ENCODE measurements at places on chromosomes 4 and X.

DNA sequence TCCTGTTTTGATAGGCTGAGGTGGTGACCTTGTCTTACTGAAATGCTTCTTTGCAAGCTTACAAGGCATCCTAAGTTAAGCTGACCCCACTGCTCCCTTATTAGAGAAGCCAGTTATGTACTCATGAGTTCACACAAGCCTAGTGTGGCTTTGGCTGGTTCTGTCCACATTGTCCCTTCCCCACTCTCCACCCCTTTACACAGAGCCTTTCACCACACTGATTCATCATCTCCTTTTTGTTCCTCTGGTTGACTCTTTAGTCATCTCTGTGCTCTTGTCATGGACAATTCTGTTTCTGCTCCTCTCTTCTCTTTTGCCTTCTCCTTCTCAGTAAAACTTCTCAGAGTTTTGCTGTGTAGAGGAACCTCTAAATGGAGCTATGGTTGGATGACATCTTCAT is 4.9 kb downstream of the CHRNA9 start:
- DNase-seq = no peak

GRCh38 chrX:153593811-153594500 is 5.0 kb downstream of the CCNQ start:
- no peak for DNase-seq

DNA sequence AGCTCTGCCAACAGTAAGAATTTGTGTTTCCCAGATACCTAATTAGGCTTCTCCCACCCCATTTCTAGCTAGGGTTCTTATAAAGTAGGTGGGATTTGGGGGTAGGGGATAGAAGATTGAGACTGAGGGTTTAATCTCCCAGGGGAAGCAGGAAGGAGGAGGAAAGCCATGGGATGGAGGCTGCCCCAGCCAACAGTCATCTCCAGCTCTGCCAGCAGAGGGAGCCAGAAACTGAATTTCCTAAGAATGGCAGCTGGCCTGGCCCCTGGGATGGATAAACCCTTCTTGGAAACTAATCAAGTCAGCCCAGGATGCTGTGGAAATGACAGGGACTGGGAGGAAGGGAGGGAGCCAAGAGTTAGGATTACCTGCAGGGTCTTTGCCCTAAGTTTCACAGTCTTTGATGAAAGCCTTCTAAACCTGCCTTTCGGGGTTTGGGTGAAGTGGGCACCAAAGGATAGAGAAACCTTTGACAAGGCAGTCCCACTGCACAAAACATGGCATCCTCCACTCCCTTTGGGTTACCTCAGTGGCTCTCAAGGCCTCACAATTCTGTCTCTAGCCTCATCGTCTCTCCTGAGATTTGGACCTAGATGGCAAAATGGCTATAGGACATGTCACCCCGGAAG is 6.7 kb upstream of the ERCC6L start:
- peak; percentile 10 for DNase-seq

DNA sequence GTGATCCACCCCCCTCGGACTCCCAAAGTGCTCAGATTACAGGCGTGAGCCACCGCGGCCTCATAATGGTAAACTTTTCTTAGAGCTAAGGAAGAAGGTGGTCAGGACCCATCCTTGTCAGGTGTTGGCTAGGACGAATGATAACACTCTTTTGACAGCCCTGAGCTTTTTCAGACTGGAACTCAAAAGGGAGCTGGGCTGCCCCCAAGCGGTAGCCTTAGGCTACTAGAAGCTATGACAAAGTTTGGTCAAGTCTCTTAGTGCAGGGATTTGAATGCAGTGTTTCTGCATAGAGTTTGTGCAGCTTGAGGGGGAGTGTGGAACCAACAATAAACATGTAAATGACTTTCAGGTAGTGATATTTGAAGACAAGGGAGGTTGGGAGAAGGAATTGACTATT is 11.8 kb upstream of the HSD17B10 start:
- no peak for DNase-seq

DNA sequence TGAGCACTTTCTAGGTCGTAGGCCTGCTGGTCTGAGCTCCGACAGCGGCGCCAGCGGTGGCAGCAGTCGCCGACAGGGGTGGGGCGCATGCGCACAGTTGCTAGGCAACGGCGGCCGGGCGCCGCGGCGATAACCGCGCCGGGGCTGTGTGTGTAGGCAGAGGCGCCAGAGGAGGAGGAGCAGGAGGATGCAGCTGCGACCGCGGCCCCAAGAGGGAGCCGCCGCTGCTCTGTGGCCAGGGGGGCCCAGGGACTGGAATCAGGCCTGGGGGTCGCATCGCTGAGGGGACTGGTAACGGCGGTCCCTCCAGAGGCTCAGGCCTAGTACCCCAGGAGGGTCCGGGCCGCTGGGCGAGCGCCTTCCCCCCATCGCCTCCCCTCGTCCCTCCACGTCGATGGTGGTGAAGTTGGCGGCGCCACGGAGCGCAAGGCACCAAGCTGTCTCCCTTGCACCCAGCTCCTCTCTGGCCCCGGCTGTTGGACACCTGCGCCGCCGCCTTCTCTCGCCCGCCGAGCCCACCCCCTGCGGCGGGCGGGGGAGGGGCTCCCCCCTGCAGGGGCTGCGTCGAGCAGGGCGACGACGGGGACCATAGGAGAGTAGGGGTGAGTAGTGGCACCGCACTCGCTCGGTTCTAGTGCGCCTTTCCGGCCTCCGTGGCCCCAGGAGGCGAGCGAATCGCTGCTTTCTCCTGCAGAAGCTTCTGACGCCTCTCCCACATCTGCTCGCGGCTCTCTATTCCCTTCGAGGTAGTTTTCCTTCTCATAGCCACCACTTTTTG is 58.6 kb upstream of the ZC4H2 start:
- peak; percentile 62 for DNase-seq

GRCh38 chr4:121950212-121950679 is 1.6 kb downstream of the TRPC3 start:
- peak; percentile 83 for DNase-seq

- no peak for DNase-seq
Observed at GRCh38 chr4:1260418-1261106, 11.6 kb upstream of the CTBP1 start.

DNA sequence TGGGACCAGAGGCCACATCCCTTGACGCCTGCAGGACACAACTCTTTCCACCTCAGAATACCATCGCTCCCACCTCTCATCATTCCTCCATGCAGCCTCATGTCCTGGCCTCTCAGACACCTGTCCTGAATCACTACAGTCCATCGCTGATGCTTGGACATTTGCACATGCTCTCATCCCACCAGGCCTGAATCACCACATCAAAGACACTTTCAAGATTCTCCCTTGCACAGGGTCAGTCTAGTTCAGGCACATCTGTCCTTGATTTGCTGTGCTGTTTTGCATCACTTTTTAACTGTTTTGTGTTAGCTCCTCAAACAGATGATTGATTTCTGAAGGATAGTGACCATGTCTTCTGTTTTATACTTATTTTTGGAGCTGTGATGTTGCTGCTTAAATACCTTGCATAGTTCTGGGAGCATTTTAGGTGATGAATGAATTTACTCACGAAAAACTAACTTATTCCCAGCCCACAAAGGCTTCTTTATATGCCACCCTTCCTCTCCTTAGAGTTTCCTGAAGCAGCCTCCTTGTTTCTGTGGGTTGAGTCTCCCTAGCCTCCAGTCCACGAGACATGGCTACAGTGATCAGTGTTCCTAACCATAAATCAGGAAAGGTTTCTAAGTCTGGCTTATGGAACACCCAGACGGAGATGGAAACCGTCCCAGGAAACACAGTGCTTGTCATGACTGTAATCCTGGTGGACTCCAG is 2.6 kb downstream of the FAM114A1 start:
- DNase-seq = no peak

DNA sequence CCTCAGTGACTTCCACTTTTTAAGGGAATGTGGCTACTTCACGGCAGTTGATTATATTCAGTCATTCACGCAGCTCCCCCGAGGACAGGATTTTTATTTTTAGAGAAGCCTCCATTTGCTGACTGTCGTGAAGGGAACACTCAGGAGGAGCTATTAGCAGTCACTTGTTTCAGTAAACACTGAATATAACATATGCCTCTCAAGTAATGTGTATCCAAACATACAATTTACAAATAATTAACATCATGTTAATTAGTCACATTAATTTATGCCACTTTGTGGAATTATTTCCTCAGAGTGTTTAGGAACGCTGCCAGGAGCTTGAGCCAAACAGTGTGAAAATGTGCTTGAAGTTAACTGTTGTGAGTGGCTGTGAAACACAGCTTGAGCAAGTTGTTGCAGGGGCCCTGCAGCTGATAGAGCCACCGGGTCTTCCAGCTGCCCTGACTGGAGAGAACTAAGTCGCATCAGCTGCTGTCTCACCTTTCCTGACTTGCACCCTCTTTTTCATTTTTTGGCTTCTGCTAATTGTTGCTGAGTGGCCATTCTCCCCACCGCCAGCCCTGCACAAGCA is 245.6 kb downstream of the LDB2 start:
- no peak for DNase-seq

- no peak for DNase-seq
Observed at GRCh38 chr4:102120846-102121245, 224.4 kb downstream of the SLC39A8 start.

DNA sequence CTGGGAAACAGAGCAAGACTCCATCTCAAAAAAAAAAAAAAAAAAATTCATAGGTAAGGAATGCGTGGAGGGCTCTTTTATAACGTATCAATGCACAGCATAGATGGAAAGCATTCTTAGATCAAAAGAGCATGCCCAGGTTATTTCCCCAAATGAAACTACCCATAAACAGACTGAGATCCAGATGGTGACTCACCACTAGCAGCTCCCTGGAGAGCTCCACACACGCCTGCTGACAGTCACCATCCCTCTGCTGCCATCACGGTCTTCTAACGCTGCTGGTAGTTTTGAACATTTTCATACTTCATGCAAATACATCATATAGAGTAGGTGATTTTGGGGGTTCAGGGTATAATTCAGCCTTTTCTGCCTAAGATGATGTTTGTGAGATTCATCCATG is 136.9 kb downstream of the ASMT start:
- no peak for DNase-seq

GRCh38 chr4:28481565-28481964 is 1620.9 kb downstream of the STIM2 start:
- DNase-seq = no peak

DNA sequence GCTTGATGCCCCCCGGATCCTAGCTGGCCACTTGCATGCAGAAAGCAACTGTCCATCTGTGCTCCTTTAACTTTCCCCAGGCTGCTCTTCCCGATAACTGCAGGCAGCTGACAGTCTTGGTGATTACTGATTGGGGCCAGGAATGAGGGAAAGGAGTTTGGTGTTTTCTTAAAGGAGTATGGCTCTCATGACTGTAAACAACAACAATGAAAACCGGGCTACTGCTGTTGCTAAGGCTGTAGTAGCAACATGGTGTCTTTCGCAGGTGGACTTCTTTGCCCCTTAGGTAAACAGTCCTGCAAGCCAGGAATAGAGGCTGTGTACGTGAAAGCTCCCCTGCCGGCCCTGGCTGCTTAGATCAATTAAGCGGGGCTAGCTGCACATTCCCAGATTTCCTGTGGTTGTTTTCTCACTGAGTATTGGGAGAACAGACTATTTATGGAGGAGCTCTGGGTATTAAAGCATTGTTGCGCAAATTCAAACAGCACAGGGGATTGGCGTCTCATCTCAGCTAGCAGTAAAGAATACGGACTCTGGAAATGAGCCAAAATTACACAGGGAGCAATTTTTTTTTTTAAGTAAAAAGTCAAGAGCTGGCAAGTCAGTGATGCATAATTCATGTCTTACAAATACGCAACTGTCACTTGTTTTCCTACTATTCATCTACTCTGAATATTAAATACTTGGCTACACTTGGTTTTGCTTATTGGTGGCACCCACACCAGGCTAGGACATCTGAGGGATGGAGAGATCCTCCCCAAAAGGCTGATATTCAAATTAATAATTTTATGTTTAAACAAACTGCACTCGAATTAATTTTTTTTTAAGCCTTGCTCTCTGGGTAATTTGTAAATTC is 61.6 kb upstream of the NAP1L5 start:
- DNase-seq = no peak

- DNase-seq = no peak
Observed at GRCh38 chr4:167232805-167233684, 1.2 kb downstream of the SPOCK3 start.

- peak; percentile 58 for DNase-seq
Observed at GRCh38 chr4:7843831-7844593, 95.6 kb downstream of the AFAP1 start.

DNA sequence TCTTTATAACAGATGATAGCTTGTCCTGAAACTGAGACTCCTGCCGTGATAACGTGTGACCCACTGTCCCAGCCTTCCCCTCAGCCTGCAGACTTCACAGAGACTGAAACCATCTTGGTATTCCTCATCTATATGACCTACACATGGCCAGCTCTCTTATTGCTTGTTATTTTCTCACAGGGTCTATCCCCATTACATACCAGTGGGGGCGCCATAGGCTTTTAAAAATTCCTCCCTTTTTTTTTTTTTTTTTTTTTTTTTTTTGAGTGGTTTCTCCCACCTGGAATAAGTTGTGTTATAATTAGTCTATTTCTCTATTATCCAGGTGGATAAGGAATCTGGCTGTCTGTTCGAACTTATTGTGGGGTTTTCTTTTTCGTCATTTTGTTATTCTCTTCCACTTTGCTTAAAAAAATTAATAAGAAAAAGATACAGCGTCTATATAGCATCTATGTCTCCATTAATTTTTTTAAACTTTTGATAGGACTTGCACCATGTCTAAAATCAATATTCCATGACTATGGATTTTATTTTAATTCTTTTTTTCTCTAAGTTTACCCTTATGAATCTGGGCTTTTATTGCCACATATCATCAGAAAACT is 47.2 kb downstream of the GYG2 start:
- DNase-seq = no peak

GRCh38 chr4:73661646-73662119 is 41.4 kb upstream of the RASSF6 start:
- no peak for DNase-seq

- DNase-seq = no peak
Observed at GRCh38 chrX:109537324-109537665, 651 bp downstream of the NXT2 start.

DNA sequence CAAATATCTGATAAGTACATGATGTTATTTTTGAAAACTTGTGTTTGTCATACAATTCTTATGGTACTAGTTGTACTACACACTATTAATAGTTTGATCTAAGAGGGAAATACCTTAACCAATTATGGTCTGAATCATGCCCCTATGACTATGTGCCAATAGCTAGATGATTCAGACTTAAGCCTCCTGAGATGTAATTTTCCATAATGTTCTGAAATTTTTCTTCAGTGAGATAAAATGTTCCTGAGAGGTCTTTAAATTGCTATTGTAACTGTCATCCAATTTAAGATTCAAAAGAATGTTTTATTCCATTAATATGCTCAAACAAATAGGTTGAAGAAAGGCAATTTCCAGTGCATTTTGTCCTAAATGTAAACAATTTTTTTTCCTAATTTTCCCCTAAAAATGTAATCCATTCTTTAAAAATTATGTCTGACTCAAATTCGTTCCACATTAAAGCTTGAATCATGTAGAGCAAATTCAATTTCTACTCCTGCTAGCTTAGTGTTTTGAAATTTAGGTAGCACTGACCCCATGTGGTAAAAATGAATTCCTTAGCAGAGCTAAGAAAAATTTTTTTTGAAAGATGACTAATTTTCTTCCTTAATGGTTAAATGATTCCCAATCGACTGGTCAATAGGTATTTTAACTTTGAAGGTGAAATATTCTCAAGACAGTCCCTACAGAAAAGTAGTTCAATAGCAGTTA is 49.1 kb downstream of the APOOL start:
- DNase-seq = no peak

Data from stimulated activated CD8-positive, alpha-beta memory T cell treated with anti-CD3 and anti-CD28 coated beads, Interleukin-12 subunit alpha, Interleukin-12 subunit beta, amount 100 ng/mL, for 1 hour (primary cell).